ENCODE measurements at places on chromosomes 3 and 15. TPM values are rescaled to one million over a fixed set of nuclear protein-coding genes. Genes with fewer than 3 reads are reported as not detected.

The PLA2G4F gene
- 1.5 TPM for total RNA-seq

The SLC6A1 gene
- total RNA-seq = not detected

The TP63 gene
- 28.6 TPM for total RNA-seq

GRCh38 chr3:40745381-40746106 lies 220.8 kb downstream of the ZNF621 start:
- DNase-seq = no peak

GRCh38 chr15:48965972-48966371 lies 2.3 kb upstream of the SHC4 start:
- DNase-seq = no peak

GRCh38 chr3:183730361-183730760 lies 32.8 kb downstream of the YEATS2 start:
- DNase-seq = no peak

- DNase-seq = no peak
Observed at GRCh38 chr3:197289726-197290125, 8.7 kb downstream of the DLG1 start.

DNA sequence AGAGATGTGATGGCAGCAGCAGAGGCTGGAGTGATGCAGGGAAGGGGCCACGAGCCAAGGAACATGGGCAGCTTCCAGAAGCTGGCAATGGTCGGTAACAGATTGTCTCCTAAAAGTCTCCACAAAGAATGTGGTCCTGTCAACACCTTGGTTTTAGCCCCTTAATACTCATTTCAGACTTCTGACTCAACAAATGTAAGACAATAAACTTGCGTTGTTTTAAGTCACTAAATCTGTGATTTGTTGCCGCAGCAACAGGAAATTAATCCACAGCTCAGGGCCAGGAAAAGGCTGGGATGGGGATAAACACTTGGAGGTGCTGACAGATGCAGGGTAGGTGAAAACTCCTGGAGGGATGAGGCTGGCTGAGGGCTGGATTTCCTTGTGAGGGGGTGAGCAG lies 69.9 kb downstream of the OXNAD1 start:
- DNase-seq = no peak

Data from mesothelial cell of epicardium (in vitro differentiated cells).